ENCODE measurements at places on chromosomes 4 and X.

DNA sequence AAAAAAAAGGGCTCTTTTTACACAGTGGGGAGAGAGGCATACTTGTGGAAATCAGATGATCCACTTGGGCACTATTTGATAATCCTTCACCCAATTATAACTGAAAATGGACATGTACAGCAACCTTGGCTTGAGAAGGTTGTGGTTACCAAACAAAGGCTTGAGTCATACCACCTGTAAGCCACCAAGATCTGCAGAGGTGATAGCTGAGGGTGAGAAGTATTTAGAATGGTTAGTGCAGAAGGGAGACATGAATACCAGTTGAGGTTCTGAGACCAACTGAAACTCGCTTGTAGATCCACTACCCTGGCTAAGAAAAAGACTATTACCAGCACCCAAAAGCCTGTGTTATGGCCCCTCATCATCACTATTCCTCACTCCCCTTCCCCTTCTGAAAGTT, 614.0 kb downstream of the STIM2 start:
- DNase-seq, result no peak

- DNase-seq, result no peak
Observed at GRCh38 chr4:125231661-125232060, 83.1 kb upstream of the FAT4 start.

DNA sequence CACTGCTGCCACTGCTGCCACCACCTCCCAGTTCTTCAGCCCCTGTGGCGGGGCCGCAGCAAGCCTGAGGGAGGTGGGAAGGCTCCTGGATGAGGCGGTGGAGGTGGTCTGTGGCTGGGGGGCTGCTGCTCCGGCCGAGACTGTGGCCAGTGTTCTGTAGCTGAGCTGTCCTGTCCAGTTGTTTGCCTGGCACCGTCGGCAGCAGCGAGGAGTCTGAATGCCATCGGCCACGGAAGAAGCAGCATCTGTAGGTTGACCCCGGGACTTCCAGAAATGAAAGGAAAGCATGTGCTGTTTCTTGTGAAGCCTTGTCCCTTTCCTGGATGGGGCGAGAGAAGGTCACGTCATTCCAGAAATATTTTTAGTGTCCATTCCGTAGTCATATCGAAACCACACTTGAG, 3.3 kb downstream of the C4orf54 start:
- DNase-seq, result no peak

DNA sequence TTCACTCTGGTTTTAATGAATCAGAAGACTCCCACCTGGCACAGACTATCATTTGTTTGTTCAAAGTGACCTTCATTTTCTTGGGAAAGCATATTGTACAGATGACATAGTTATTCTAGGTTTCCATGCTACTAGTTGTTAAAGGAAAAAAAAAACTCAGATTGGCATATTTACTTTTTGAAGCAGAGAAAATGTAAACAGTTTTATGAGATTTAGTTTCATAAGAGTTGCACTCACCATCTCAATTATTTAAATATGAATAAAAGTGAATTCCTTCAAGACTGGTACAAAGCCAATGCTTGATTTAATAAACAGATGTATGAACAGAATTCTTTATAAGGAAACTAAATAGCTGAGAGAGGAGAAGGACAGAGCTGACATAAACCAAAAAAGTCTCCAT, 280.3 kb upstream of the UGT8 start:
- DNase-seq, result no peak

GRCh38 chr4:101102114-101102742, 245.1 kb downstream of the PPP3CA start:
- DNase-seq, result no peak

DNA sequence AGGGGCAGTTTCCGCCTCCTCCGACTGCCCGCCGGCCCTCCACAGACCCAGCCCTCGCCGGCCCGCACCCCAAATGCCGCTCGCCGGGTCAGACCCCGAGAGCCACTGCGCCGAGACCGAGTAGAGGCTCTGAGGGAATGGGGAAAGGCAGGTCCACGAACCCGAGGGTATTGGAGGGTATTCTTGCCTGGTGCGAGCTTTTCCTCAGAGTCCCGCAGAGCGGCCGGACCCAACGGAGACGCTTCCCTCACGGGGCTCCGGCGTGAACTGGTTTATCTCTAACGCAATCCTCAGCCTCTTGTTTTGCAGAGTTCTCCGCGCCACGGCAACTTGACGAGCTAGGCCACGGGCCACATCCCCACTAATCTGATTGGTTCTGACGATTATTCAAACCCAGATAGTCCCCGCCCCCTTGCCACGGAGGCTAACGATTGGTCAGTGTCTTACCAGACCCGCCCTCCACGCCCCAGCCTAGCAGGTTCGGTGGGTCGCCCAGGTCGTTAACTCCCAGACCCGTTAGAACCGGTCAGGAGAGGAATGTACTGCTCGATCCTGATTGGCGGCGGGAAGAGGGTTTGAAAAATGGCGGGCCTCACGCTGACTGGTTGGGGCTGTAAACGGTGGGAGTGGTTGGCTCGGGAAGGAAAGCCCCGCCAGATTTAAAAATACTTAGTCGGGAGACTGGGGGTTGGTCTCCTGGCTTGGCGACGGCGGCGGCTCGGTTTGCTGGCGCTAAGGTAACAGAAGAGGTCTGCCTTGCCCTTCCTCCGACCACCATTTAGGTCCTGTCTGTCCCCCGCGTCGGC, at the start of gene HMGB2:
HMGB2 (minus strand) TSS at position 274 of the 806 bp plus-strand sequence. CDS start 709 bp downstream, outside the sequence.
- peak; percentile 98 for DNase-seq

DNA sequence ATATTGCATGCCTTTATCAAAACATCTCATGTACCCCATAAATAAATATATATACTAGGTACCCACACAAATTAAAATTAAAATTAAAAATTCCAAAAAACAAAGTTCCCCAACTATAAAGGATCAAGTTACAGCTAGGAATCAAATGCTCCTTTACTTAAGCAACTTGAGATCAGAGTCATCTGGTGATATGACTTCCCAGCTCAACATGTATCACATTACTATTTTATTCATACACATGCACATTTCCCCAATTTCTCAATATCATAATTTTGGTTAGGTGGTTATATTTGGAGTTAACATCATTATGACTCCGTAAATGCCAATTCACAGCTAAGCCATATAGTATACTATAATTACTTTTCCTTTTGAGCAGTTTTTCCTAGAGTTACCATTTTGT, 60.9 kb downstream of the CLOCK start:
- no peak for DNase-seq

DNA sequence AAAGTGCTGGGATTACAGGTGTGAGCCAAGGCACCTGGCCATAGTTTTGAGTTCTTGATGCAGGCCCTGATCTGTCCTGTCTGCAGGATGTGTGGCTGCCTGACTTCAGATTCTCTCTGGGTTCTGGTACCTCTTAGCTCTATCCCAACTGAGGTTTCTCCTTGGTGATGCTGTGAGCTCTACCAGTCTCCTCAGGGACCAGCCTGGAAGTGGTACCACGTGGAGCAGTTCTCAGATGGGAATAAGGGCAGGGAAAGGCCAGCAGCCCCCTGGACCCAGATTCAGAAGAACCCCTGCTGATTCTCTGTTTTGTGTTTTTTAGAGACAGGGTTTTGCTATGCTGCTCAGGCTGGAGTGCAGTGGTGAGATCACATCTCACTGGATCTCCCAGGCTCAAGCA, 85.0 kb upstream of the HELT start:
- no peak for DNase-seq

GRCh38 chr4:136121426-136121825, 1410.9 kb downstream of the PCDH18 start:
- DNase-seq, result no peak

DNA sequence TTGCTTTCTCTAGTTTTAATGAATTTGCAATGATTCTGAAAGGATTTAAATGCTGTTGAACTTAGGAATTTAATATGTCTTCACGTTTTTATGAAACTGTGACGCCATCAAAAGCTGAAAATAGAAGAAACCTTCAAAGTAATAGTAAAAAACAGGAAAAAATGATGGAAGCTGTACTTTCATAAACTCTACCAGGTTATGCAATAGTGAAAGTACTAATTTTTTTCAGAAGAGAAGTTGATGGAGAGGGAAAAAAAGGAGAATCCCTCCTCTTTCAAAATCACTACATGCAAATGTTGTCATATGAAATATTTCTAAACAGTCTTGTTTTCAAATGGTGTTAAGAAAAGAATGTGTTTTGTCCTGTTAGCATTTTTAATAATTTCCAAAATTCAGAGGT, 73.6 kb downstream of the ZNF330 start:
- DNase-seq, result no peak

DNA sequence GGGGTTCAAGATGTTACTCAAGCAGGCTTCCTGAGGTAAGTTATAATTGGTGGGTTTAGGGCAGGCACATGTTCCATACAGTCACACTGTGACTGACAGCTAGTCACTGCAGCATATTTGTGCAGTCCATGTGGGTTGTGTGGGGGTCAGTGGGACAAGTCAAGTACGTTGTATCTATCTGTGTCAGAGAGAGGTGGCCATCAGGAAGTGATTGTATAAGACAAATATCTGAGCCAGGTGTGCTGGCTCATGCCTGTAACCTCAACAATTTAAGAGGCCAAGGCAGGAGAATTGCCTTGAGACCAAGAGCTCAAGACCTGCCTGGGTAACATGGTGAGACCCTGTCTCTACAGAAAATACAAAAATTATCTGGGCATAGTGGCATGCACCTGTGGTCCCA, 509.3 kb downstream of the CENPC start:
- no peak for DNase-seq

DNA sequence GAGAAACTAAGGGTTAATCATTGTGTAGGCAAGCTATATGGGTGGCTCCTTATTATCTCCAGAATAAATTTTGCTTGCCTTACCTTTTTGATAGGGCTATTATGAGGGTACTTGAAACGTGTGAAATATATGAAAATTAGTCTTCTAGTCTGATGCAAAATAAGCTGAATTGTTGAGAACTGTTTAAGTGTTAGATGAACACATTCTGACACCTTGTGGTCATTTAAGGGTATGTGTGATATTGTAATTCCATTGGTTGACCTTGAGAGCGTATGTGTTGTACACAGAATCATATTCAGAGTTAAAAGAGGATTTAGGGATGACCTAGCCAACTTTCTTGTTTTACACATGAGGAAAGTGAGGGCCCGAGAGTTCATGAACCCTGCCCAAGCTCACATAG, 44.6 kb upstream of the LINC00632 start:
- no peak for DNase-seq

DNA sequence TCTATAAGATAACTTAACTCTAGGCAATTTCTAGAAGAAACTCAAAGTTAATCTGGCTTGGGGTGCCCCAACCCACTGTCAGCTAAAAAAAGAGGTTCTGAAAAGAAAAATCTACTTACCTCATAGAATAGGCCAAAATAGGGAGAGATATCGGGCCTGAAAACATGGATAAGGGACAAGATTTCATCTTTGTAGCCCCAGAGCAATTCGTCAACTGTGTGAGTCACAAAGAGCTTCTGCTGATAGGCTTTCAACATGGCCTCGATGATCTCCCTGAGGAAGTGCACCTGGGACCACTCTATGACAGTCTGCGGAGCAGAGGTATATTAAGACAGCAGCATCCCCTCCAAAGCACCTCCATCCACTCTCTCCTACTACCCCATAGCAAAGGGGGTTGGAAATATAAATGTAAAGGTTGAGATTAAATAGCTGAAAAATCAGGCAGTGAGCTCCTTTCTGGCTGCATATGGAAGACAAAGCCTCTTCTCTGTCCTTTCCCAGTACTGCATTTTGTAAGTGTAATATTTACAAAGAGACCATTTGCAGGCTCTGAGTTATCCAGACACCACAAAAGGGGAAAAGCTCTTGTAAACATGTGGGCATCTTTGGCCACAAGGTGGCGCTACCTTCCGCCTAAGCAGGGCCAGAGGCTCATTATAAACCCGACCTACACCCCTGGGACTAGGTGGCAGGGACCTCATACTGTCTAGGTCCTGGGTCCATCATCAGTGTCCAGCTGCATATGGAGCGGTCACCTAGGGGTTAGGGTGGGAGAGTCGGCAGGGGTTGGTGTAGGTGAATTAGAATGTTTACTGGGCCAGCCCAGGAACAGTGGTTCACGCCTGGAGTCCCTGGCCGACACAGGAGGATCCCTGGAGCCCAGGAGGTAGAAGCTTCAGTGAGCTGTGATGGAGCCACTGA, 31.5 kb upstream of the NUP54 start:
- DNase-seq, result peak; percentile 76

DNA sequence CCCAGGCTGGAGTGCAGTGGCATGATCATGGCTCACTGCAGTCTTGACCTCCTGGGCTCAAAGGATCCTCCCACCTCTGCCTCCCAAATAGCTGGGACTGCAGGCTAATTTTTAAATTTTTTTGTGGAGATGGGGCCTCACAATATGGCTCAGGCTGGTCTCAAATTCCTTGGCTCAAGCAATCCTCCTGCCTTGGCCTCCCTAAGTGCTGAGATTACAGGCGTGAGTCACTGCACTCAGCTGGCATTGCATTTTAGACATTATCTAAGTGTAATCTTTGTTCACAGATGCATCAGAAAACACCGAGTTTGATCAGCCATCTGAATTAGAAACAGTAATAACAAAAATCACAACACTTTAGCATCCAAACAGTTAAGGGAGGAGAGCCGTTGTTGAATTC, 53.4 kb upstream of the CBR4 start:
- DNase-seq, result no peak

DNA sequence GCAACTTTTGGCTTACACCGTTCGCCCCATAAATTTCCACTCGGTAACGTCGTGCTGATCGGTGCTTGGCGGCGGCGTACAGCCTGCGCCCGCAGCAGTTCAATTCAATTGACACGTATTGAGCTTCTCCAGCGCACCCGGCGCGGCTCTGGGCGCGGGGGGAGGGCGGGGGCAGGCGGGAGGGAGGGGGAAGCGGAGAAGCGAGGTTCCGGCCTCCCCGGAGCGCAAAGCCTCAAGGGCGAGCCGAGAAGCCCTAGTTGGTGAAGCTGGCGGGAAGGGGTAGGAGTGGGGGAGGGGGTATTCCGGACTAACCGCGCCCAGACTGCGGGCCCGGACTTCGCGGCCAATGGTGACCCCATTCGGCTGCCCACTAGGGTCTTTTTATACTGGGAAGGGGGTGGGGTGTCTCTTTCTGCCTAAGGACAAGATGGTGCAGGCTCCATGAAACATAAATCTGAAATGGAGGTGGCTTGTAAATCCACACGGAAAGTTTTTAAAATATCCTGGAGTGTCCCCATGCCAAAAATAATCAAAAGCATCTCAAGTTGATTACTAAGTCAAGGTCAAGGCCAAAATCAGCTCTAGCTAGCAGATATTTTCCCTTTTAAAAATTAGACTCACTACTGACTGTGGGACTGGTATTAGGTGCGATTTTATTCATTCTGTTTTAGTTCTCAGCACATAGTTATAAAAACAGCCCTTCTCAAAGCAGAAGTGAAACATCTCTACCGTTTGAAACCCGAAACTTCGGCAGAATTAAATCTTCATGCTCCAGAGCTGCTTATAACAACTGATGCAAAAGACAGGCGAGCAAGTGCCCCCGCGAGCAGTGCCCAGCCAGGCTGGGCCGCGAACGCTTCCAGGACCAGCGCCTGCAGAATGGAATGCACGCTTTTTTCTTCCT, 1.5 kb upstream of the BCOR start:
- no peak for DNase-seq

- DNase-seq, result no peak
Observed at GRCh38 chrX:113473418-113473817, 632.8 kb upstream of the AMOT start.

GRCh38 chr4:77308843-77309242, 151.8 kb downstream of the CCNG2 start:
- no peak for DNase-seq
